ENCODE measurements at places on chromosomes 16 and 17. TPM values are rescaled to one million over a fixed set of nuclear protein-coding genes. Genes with fewer than 3 reads are reported as not detected.

CPHXL2 gene
- not detected for total RNA-seq

DNA sequence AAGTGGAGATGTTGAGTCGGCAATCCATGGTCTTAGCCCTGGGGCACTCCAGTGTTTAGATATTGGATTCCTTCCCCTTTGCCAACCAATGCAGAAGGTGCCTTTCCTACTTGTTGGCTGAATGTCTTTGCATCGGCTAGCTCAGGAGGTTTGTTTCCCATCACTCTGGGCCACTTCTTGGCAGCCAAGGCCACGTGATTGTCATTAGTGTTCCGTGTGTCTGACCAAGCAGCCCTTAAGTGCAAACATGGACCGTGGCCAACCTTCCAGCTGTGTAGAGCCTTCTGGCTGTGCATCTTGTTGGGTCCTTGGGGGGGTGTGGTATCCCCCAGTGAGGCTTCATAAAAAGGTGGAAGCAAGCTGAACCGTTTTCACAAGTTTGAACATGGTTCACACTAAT, 66.0 kb downstream of the GNAO1 start:
- H3K4me3 ChIP-seq: no peak overlapping the region
- no peak for DNase-seq
- no peaks in the 10 kb centered on the region for H3K4me1 ChIP-seq
- peaks cover 93% of the 10 kb centered on the region for H3K27me3 ChIP-seq
- H3K27ac ChIP-seq: no peak overlapping the region

TOX3 gene
- 27.4 TPM for total RNA-seq

CLDN7 gene
- 314 TPM for total RNA-seq

DNA sequence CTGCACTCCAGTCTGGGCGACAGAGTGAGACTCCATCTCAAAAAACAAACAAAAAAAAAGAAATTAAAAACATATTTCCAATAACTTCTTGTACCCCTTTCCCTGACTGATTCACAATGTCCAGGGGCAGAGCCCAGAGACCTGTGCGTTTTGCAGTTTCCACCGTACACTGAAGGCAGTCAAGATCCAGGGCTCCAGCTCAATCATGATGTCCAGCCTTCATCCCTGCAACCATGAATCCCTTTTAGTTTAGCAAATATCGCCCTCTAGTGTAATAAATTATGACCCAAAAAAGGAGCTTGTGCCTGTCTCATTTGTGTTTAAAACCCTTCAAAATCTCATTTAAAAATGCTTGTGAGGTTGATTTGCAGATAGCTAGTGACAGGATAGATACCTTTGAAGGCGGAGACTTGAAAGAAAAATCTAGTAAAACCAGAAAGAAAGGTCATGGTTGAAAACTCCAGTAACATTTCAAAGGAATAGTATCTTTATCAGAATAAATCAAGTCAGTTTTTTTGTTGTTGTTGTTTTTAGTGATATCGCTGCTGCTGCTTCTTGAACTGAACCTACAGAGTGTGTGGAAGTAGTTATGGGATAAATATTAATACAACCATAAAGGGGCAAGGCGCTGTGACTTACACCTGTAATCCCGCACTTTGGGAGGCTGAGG, 3.7 kb upstream of the ERN1 start:
- H3K4me3 ChIP-seq: no peak overlapping the region
- H3K36me3 ChIP-seq: peaks cover 23% of the 10 kb centered on the region
- peak; percentile 21 for DNase-seq
- no peaks in the 10 kb centered on the region for H3K4me1 ChIP-seq
- no peaks in the 10 kb centered on the region for H3K27me3 ChIP-seq

DNA sequence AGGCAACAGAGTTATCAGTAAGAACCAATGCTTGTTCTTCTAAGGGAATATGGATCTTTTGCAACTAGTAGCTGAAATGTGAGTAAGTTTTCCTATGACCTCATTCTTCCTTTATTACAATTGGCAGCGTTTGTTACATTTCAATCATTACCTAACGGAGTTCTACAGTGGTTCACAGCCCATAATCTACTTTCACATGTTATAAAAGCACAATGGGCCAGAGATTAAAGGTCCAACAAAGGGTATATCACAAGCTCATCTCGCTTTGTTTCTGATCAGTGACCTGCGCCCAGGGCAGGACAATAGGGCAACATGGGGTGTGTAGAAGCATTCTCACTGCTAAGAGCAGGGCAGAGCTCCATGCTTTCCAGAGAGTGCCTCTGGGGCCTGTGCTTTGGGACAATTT, 279.9 kb upstream of the DYNLRB2 start:
- H3K4me1 ChIP-seq: peaks cover 5% of the 10 kb centered on the region
- no peak overlapping the region for H3K4me3 ChIP-seq
- no peak for DNase-seq
- H3K27ac ChIP-seq: no peak overlapping the region
- no peaks in the 10 kb centered on the region for H3K36me3 ChIP-seq

DNA sequence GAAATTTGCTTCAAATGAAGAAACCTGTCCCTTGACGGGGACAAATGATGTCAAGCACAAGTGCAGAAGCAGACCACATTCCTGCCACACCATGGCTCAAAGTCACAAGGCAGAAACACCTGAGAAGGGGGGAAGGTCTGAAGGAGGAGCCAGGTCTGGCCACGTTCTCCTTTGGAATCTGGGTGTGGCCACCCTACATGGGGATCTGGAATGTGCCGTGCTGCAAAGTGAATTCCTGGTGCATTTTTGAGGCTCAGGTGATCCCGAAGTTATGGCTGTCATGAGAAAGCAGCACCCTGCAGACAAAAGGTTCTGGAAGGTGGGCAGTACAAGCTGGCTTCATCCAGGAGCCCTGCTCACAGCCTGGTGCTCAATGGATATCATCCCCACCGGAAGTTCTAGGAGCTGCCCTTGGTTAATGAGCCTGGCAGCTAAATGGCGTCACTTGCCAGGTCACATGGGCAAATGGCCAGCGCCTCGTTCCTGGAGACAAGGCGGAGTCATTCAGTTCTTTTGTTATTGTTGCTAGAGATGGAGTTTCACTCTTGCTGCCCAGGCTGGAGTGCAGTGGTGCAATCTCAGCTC, 20.1 kb upstream of the ADCY9 start:
- DNase-seq: peak; percentile 84
- peak overlapping the region; percentile 78 for H3K27ac ChIP-seq
- peak overlapping the region; percentile 43 for H3K4me3 ChIP-seq
- H3K27me3 ChIP-seq: peaks cover 2% of the 10 kb centered on the region
- peaks cover 17% of the 10 kb centered on the region for H3K4me1 ChIP-seq

DNA sequence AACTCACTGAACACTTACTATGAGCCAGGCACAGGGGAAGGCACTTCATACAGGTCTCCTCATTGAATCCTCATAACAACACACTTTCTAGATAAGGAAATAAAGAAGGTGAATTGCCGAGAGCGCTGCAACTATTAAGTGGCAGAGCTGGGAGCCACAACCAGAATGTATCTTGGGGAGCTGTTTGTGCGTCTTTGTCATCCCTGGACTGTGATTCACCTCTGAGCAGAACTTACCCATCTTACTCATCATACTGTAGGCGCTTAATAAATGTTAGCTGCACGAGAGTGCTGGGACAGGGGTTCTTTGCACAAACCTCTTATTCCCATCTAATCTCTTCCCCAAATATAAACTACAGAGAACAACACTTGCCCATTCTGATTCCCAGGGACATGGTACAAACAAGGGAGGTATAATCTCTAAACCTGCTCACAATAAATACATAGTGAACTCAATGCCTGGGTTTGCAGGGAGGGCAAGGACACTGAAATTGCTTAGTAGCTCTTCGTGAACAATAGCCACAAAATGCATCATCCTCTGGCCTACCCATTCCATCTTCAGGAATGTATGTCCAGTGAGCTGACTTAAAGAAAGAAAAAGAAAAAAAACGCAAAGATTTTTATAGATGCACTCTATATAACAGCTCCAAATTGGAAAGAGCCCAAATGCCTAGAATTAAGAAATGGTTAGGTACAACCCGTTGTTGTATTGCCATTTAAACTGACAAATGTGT, 43.0 kb downstream of the MYO18A start:
- no peak overlapping the region for H3K27ac ChIP-seq
- peaks cover 8% of the 10 kb centered on the region for H3K36me3 ChIP-seq
- H3K4me3 ChIP-seq: no peak overlapping the region
- DNase-seq: no peak
- no peaks in the 10 kb centered on the region for H3K27me3 ChIP-seq
- peaks cover 35% of the 10 kb centered on the region for H3K4me1 ChIP-seq

UTS2R gene
- not detected for total RNA-seq

STX1B gene
- 1.3 TPM for total RNA-seq

HCRT gene
- total RNA-seq: not detected

GRCh38 chr16:67039260-67040020, 10.5 kb downstream of the CBFB start:
- no peak overlapping the region for H3K4me3 ChIP-seq
- no peak for DNase-seq
- no peaks in the 10 kb centered on the region for H3K27me3 ChIP-seq
- H3K4me1 ChIP-seq: peaks cover 31% of the 10 kb centered on the region

BCL6B gene
- not detected for total RNA-seq

Measured in Calu3 (cell line).